ENCODE measurements at places on chromosomes 12 and 14. TPM values are rescaled to one million over a fixed set of nuclear protein-coding genes. Genes with fewer than 3 reads are reported as not detected.

- peaks cover 10% of the 10 kb centered on the region for H3K36me3 ChIP-seq
- no peak overlapping the region for H3K27ac ChIP-seq
- no peak for DNase-seq
- no peak overlapping the region for H3K4me3 ChIP-seq
- peaks cover 15% of the 10 kb centered on the region for H3K4me1 ChIP-seq
Observed at GRCh38 chr14:30638926-30639325, 16.8 kb downstream of the SCFD1 start.

The SYNJ2BP gene
- total RNA-seq, result 18.3 TPM

GRCh38 chr12:109870648-109871047 is 9.7 kb downstream of the GLTP start:
- DNase-seq, result no peak
- H3K27ac ChIP-seq, result no peak overlapping the region
- H3K4me3 ChIP-seq, result no peak overlapping the region

The PRPH gene
- total RNA-seq, result 0.75 TPM

GRCh38 chr14:49250109-49250508 is 336.1 kb downstream of the RPS29 start:
- no peak overlapping the region for H3K4me3 ChIP-seq
- H3K4me1 ChIP-seq, result no peaks in the 10 kb centered on the region
- H3K36me3 ChIP-seq, result no peaks in the 10 kb centered on the region
- H3K27me3 ChIP-seq, result no peaks in the 10 kb centered on the region
- DNase-seq, result no peak

GRCh38 chr14:96195441-96196081 is 9.1 kb upstream of the BDKRB2 start:
- no peak for DNase-seq
- H3K4me1 ChIP-seq, result peaks cover 3% of the 10 kb centered on the region
- H3K27ac ChIP-seq, result peak overlapping the region; percentile 55
- no peaks in the 10 kb centered on the region for H3K27me3 ChIP-seq
- H3K4me3 ChIP-seq, result no peak overlapping the region
- H3K36me3 ChIP-seq, result no peaks in the 10 kb centered on the region

GRCh38 chr12:2283916-2284315 is 231.1 kb downstream of the CACNA1C start:
- no peak overlapping the region for H3K4me3 ChIP-seq
- H3K4me1 ChIP-seq, result no peaks in the 10 kb centered on the region
- no peak for DNase-seq
- H3K36me3 ChIP-seq, result no peaks in the 10 kb centered on the region
- H3K27ac ChIP-seq, result no peak overlapping the region
- H3K27me3 ChIP-seq, result no peaks in the 10 kb centered on the region

GRCh38 chr12:112341046-112341825 is 41.0 kb downstream of the HECTD4 start:
- DNase-seq, result no peak
- no peaks in the 10 kb centered on the region for H3K27me3 ChIP-seq
- peaks cover 9% of the 10 kb centered on the region for H3K4me1 ChIP-seq
- H3K4me3 ChIP-seq, result no peak overlapping the region

- no peak for DNase-seq
- H3K27me3 ChIP-seq, result no peaks in the 10 kb centered on the region
- H3K36me3 ChIP-seq, result no peaks in the 10 kb centered on the region
Observed at GRCh38 chr12:10272467-10272866, 35.2 kb upstream of the KLRD1 start.

- H3K4me1 ChIP-seq, result no peaks in the 10 kb centered on the region
- no peaks in the 10 kb centered on the region for H3K27me3 ChIP-seq
- no peak overlapping the region for H3K4me3 ChIP-seq
- H3K36me3 ChIP-seq, result peaks cover 31% of the 10 kb centered on the region
Observed at GRCh38 chr14:71060274-71060673, 153.0 kb downstream of the PCNX1 start.

DNA sequence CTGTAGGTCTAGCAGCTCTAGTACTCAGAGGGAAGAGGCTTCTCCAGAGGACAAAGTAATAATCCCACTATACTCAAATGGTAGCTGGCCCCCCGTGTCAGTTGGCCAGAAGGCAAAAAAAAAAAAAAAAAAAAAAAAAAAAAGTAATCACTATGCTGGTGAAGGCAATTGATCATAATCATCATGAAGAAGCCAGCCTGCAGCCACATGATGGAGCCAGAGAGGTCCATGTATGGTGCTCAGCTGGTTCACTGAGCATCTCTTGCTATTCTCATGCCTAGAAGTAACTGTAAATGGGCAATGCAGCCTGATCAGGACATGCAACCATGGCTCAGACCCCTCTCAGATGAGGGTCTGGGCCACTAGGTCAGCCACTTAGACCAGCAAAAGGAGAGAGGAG is 378.8 kb downstream of the MED13L start:
- no peaks in the 10 kb centered on the region for H3K4me1 ChIP-seq
- H3K27me3 ChIP-seq, result no peaks in the 10 kb centered on the region
- no peaks in the 10 kb centered on the region for H3K36me3 ChIP-seq
- H3K27ac ChIP-seq, result no peak overlapping the region
- H3K4me3 ChIP-seq, result no peak overlapping the region

The CCDC38 gene
- not detected for total RNA-seq

DNA sequence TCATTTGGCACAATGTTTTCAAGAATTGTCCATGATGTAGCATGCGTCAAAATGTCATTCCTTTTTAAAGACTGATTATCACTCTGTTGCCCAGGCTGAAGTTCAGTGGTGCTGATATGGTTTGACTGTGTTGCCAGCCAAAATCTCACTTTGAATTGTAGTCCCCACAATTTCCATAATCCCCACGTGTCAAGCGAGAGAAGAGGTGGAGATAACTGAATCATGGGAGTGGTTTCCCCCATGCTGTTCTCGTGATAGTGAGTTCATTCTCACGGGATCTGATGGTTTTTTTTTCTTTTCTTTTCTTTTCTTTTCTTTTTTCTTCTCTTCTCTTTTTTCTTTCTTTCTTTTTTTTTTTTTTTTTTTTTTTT is 21.8 kb upstream of the LRRK2 start:
- H3K36me3 ChIP-seq, result no peaks in the 10 kb centered on the region
- H3K27me3 ChIP-seq, result no peaks in the 10 kb centered on the region
- no peaks in the 10 kb centered on the region for H3K4me1 ChIP-seq
- no peak for DNase-seq

GRCh38 chr12:94930216-94930654 is 73.3 kb downstream of the NDUFA12 start:
- H3K4me3 ChIP-seq, result no peak overlapping the region
- H3K27me3 ChIP-seq, result no peaks in the 10 kb centered on the region
- H3K36me3 ChIP-seq, result no peaks in the 10 kb centered on the region
- no peak overlapping the region for H3K27ac ChIP-seq
- no peaks in the 10 kb centered on the region for H3K4me1 ChIP-seq

The GPR33 gene
- not detected for total RNA-seq
